Adrenal gland (tissue), 19 donors: ENCODE measurements at places on chromosomes 5 and 9. TPM values are rescaled to one million over a fixed set of nuclear protein-coding genes. Genes with fewer than 3 reads are reported as not detected.

- no peaks in the 10 kb centered on the region for H3K36me3 ChIP-seq
- no peaks in the 10 kb centered on the region for H3K4me1 ChIP-seq
- no peak for DNase-seq
- H3K27ac ChIP-seq = no peak overlapping the region
Observed at GRCh38 chr9:99360026-99360425, 137.9 kb downstream of the SEC61B start.

PIP5KL1 gene
- not detected for total RNA-seq

GRCh38 chr9:19028835-19029451 lies 4.1 kb downstream of the SAXO1 start:
- H3K36me3 ChIP-seq = no peaks in the 10 kb centered on the region
- peaks cover 3% of the 10 kb centered on the region for H3K27me3 ChIP-seq
- no peak overlapping the region for H3K4me3 ChIP-seq
- H3K27ac ChIP-seq = no peak overlapping the region
- peak; percentile 57 for DNase-seq
- H3K4me1 ChIP-seq = no peaks in the 10 kb centered on the region

DNA sequence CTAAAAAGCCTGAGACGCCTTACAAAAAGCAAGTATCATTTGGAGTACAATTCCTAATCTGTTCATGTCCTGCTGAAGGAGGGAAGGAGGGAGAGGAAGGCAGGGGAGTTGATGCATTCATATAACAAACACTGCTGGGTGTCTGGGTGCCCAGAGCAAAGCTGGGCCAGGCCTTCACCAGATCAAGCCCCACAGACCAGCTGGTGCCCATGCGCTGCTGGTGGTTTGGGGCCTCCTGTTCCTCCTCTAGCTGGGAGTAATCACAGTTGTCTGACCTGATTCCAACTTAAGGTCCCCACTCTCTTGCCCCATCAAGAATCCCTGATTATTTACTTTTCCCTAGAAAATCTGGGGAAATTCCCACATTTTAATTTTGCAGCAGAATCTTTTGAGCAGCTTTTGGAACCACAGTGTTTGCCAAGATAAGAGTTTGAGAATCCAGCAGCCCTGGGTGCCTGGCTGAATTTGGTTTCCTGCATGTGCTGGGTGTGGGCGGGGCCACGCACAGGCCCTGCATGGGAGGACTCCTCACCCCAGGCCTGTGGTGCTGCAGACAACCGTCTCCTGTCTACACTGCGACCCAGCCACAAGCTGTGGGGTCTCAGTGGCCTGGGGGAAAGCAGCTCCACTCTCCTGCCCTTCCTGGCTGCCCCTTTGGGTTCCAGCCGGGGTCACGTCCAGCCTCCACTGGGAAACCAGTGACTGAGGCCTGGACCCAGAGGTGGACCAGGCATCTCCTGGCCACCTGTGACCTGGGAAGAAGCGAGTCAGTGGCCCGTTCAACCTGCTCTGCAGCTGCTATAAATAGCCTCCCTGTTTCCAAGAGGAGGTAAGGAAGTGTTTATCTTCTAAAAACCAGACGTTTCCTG lies 47.5 kb downstream of the NEURL1B start:
- no peaks in the 10 kb centered on the region for H3K36me3 ChIP-seq
- H3K27me3 ChIP-seq = no peaks in the 10 kb centered on the region
- no peak for DNase-seq
- H3K27ac ChIP-seq = peak overlapping the region; percentile 55
- H3K4me3 ChIP-seq = no peak overlapping the region
- H3K4me1 ChIP-seq = no peaks in the 10 kb centered on the region
